Activated naive CD4-positive, alpha-beta T cell treated with anti-CD3 and anti-CD28 coated beads, Interleukin-2, amount 50 U/mL, for 72 hours (primary cell): ENCODE measurements at places on chromosomes 2 and 18.

DNA sequence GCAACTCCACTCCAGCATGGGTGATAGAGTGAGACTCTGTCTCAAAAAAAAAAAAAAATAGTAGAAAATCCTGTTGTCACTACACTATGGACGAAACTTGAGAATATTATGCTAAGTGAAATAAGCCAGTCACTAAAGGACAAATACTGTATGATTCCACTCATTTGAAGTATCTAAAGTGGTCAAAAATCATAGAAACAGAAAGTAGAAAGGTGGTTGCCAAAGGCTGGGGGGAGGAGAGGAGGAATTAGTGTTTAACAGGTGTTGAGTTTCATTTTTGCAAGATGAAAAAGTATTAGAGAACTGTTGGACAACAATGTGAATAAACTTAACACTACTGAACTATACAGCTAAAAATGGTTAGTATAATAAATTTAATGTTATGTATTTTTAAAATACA, 18.8 kb upstream of the RMP24 start:
- no peak for DNase-seq

GRCh38 chr2:189466656-189467055, 25.4 kb downstream of the WDR75 start:
- no peak for DNase-seq

GRCh38 chr2:32357318-32358110, 691 bp downstream of the BIRC6 start:
- DNase-seq: peak; percentile 45

GRCh38 chr2:168652997-168653921, 149.2 kb upstream of the NOSTRIN start:
- no peak for DNase-seq

DNA sequence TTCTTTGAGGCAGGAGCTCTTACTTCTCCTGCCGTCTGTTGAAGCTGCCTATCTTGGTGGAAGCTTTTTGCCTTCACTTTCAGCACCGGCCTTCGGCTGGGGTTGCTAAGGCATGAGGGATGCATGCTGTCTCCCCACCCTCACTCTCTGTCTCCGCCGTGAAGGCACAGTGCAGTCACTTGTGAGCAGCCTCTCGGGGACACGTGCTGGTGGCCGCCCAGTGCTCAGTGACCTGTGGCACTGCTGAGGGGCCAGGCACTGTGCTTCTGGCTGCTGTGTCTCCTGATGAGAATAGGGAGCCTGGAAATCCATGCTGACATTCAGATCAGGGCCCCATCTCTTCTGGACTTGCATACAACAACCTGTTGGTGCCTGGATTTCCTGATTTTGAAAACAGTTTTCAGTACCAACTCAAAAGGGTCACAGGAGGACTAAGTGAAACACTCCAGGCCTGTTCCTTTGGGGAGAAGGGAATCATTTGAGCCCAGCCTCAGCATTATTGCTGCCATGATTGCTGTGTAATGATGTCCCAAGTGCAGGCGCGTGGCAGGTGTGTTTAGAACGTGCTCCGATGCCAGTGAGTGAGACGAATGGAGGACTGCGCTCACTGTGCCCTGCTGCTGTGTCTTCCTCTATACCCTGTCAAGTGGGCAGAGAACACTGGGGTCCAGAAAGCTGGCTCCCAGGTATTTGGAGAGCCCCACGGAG, 218.1 kb downstream of the SEPTIN10 start:
- DNase-seq: no peak
